Spinal cord (tissue), 10 donors: ENCODE measurements at places on chromosomes 4 and X. TPM values are rescaled to one million over a fixed set of nuclear protein-coding genes. Genes with fewer than 3 reads are reported as not detected.

PRDM5 gene
- 57.1 TPM for total RNA-seq

PHEX gene
- 0.55 TPM for total RNA-seq

SMIM10L2A gene
- 11.0 TPM for total RNA-seq

SPANXC gene
- not detected for total RNA-seq

XAGE1A gene
- not detected for total RNA-seq

PSAPL1 gene
- 0.06 TPM for total RNA-seq

DNA sequence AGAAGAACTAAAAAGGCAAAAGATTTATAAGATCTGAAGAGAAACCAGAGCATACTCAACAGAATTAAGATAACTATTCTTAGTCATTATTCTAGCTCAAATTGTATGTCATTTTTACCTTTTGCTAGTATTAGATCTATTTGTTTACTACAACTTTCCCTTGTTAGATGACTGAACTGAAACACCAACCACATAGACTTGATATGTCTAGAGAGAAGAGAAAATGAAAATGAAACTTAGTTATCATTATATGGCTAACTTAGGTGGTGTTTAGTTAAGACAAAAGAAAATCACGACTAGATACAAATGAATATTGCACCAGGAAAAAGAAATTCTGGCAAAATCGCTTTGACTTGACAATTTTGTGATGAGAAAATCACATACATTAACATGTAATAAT, 690.8 kb downstream of the PCDH18 start:
- DNase-seq, result no peak

- DNase-seq, result peak; percentile 38
Measured at GRCh38 chr4:123102897-123103471, 180.6 kb upstream of the NUDT6 start.

DNA sequence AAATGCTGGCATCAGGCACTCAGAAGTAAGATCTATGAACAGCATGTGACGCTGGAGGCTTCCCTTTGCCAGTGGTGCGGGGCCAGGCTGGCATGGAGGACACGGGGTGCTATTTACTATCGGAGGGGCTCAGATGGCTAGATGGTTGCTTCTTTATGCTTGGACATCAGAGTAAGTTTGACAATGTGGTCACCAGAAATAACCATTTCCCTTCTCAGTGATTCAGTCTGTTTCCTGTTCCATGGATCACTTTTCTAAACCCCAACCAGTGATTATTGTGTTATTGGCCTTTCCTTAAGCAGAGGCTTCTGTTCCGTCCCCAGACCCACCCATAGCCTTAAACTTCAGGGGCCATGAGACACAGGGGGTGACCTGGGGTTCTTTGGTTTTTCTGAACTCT, 55.4 kb upstream of the DHX15 start:
- no peak for DNase-seq

DNA sequence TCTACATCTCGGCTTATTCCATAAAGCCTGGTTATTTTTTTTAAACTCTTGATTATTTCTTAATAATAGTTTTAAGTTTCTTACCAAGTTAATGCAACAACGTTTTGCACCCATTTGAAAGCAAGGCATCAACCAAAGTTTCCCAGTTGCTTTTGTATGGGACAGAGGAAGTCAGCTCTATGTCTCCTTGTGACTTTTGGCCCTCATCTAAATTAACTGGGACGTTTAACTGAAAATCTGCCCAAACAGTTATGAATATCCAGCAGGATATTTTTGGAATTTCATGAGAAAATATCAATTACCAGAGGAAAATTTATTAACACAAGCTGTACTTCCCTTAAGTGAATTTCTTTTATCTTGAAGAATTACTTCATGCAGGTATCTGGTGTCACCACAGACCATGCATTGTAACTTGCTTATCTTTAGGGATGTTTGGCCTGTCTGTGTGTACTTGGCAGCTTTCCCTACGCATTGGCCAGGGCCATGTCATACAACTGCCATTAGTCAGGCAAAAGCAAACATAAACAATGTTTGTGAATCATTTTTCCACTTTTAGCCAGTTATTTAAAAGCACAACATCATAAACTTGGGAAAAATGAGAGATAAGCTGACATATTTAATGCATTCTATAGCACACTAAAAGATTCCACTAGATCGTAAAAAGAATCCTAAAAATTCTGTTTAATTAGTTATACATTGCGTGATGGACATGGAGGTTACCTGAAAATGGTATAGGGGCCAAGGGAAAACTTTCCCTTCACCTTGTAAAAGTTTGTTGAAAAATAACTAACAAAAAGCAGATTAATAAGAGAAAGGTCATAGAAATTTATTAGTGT, 101.4 kb upstream of the PDE5A start:
- no peak for DNase-seq
